ENCODE measurements at places on chromosomes 2 and 18.

- DNase-seq, result no peak
Observed at GRCh38 chr2:156890529-156891148, 366.9 kb upstream of the GALNT5 start.

DNA sequence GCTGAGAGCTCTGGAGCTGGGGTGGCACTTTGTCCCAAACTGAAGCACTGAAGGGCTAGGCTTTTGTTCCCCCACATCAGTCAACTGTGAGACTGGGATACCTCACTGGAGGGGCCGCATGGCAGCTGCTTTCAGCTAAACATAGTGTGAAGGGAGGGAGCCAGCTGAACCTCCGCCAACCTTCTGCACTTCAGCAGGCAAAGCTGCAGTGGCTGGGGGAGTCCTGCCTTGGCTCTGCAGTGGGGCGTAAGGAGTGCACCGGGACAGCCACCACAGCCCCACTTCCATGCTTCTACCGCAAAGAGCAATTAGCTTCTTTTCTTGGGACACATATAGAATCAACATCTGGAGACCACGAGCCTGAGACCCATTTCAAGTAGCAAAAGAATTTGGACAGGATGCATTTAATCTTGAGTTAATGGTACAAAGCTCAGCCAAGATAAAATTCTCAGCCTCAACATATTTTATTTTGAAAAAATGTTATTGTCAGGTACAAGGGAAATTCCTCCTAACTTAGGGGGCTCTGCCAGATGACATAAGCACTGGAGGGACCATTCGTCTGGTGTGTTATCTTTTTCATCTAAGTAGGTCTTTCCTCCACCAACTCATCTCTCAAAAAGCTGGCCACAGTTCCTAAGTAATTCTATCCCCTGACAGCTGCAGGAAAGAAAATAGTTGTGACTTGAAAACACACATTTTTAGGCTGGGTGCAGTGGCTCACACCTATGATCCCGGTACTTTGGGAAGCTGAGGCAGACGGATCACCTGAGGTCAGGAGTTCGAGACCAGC is 25.6 kb upstream of the MYCN start:
- no peak for DNase-seq

DNA sequence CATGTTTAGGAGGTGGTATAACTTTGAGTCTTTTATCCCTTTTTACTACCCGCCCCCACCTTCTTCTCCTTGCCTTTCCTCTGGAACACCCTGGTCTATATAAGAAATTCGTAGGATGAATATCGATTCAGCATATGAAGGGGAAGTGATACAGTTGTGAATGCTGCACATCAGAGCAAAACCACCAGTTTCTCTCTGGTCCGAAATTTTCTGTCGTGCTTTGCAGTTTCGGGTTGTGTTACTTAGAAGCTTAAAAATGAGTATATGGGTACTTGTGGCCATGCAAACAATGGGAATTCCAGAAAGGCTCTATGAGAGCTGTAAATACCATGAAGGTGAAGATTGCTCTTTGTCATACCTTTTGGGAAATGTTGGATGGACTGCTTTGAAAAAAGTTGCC is 60.6 kb downstream of the DAW1 start:
- DNase-seq, result no peak

GRCh38 chr18:73945130-73945792 is 202.4 kb downstream of the FBXO15 start:
- no peak for DNase-seq

DNA sequence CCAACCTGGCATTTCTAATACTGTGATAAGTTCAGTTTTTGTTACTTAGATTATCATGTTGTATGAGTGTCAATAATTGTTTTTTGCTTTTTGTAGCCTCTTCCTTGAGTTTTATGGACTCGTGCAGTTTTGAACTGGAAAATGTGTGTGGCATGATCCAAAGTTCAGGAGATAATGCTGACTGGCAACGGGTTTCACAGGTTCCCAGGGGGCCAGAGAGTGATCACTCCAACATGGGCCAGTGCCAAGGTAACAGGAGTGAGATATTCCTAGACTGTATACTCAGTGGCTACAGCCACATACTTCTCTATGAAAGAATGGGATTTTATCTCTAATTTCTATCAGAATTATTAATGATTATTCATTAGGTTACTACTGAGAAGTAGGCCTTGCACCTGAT is 18.2 kb downstream of the MEP1B start:
- DNase-seq, result no peak

DNA sequence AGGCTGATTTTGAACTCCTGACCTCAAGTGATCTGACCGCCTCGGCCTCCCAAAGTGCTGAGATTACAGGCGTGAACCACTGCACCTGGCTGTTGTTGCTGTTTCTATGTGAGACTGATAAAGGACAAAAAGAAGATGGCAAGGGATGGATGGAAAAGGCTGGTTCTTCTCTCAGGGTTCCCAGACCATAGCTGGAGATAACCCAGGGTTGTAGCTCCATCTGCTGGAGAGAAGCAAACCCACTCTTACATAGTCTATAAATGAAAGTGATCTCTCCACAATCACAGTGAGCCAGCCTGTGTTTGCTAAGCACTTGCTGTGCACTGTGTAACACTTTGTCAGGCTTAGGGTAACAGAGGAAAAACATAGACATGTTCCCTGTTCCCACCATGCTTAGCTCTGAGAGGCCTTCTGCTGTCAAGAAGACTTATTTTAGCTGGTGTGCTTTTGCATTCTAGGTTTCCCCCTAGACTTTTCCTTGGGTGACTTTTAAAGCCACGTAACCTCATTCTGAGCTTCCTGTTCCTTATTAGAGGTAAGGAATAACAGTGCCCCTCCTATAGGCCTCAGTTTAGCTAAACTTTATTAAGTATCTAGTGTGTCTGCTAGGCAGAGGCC is 49.7 kb downstream of the LIMS1 start:
- DNase-seq, result peak; percentile 38
